ENCODE measurements at places on chromosomes 7 and 10.

DNA sequence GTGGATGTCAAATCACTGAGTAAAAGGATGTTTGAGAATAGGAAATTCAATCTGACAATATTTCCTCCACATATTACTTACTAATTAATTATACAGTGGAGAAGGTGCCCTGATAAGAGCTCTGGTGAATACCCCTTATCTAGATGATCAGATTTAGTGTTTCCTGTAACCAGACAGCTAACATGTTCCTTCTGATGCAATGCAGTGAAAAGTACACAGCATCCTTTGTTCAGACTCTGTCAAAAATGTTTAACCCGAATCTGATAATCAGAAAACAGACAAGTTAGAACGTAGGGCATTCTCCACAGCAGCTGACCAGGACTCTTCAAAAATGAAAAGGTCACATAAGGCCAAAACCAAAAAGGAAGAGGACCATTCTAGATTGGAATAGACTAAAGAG, 46.2 kb downstream of the WDR11 start:
- no peak for DNase-seq

- DNase-seq = no peak
Measured at GRCh38 chr10:13847201-13847631, 260.5 kb downstream of the PRPF18 start.

DNA sequence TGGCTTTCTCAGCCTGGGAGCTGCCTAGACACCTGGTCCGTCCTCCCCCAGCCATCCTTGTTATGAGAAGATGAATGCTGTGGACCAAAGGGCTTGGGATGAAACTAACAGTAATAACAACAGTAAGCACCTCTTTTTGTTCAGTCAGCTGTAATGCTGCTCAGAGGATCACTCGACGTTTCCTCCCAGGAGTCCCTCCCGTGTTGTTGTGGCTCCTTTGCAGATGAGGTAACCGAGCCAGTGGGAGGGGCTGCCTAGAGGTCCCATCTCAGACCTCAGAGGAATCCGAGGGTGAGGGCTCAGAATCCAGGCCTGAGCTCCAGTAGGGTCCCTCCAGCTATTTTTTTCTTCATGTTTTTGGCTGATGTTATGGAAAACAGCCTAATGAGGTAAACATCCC, 145.1 kb downstream of the TMEM178B start:
- DNase-seq = no peak

DNA sequence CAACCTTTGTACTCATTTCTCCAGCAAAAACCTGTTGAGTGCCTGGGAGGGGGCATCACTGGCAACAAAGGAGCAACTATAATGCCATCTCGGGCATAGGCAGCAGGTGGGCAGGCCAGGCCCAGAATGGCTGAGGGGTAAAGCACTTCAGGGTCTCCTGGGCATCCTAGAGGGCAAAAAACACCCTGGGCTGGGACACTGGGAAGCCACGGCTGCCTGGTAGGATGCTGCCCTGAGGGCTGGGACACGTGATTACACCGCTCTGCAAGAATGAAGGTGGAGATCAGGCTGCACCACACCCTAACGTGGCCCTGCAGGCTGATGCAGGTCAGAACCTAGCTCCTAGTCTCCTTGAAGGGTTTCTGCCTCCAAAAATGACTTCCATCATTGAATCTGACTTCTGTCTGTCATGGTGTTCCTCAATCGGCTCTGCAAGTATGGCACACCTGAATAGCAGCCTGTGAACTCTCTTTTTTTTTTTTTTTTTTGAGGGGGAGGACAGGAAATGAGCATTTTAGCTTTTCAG, 4.5 kb upstream of the TRAPPC14 start:
- no peak for DNase-seq

- no peak for DNase-seq
Measured at GRCh38 chr7:116988363-116988989, 35.2 kb downstream of the ST7 start.

DNA sequence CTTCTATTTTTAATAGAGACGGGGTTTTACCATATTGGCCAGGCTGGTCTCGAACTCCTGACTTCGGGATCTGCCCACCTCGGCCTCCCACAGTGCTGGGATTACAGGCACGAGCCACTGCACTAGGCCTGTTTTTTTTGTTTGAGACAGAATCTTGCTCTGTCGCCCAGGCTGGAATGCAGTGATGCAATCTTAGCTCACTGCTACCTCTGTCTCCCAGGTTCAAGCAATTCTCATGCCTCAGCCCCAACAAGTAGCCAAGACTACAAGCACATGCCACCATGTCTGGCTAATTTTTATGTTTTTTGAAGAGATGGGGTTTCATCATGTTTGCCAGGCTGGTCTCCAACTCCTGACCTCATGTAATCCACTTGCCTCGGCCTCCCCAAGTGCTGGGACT, 73.7 kb downstream of the TYW1B start:
- no peak for DNase-seq

DNA sequence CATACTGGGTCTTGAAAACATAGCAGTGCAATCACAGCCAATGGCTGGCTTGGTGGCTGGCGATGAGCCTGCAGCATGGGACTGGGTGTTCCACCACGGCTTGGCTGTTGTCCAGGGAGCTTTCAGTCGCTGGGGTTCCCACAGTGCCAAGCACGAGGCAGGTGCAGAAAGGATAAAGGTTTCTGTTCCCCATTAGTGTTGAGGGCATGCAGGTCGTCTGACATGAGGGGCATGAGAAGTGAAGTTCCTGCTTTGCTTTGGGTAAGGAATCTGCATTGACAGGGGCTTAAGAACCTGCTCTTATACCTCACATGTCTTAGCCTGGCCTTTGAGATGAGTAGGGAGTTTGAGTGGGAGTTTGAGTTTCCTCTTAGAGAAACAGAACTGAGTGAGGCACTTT, 9.0 kb upstream of the CFTR start:
- DNase-seq = no peak
